HL-60 (cell line): ENCODE measurements at places on chromosomes 4 and X.
A peak's percentile ranks its signal among the peaks of the same experiment; 100 is the strongest.

- no peak for DNase-seq
These were observed 9.3 kb upstream of the SMIM20 start for GRCh38 chr4:25904748-25905082.

DNA sequence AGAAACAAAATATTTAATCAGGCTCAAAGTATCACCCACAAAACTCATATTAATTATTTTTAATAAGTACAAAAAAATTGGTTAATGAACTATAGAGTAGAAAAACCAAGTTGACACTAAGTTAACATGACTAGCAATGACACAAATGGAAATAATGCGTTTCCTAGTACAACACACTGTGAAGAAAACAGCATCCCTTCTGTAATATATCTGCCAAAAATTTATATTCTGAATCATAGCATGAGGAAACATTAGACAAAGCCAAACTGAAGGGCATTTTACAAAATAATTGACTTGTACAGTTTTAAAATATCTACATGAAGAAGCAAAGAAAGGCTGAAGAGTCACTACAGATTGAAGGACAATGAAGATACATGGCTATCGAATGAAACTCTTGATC is 477.6 kb upstream of the INTU start:
- no peak for DNase-seq

DNA sequence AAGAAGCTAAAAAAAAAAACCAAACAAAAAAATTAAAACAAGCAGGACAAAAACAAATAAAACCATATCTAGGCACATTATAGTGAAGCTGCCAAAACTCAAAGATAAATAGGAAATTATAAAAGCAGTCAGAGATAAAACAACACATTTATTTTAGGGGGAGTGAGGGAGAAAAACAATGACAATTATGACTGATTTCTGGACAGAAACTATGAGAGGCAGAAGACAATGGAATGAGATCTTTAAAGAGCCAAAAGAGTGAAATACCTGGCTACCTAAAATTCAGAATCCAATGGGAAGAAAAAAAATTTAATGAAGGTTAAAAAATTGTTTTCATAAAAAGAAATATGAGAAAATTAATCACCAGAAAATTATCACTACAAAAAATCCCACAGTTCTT is 33.4 kb downstream of the C4orf50 start:
- no peak for DNase-seq

DNA sequence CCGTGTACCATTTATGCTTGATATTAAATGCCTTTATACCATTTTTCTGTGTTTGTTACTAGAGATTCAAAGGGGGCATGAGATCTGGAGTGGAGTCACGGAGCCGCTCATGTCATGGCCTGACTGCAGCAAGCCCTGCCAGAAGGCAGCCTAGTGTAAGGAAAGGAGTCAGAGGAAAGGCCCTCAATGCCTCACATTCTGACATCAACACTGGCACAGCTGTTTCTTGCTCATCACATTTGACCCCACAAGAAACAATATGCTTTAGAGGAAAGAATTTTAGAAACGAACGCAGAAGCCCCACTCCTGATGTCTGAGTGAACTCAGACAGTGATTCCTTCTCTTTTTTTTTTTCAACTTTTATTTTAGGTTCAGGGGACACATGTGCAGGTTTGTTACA is 322.4 kb upstream of the CPEB2 start:
- DNase-seq, result no peak

GRCh38 chrX:7062276-7062675 is 85.2 kb upstream of the STS start:
- DNase-seq, result no peak

DNA sequence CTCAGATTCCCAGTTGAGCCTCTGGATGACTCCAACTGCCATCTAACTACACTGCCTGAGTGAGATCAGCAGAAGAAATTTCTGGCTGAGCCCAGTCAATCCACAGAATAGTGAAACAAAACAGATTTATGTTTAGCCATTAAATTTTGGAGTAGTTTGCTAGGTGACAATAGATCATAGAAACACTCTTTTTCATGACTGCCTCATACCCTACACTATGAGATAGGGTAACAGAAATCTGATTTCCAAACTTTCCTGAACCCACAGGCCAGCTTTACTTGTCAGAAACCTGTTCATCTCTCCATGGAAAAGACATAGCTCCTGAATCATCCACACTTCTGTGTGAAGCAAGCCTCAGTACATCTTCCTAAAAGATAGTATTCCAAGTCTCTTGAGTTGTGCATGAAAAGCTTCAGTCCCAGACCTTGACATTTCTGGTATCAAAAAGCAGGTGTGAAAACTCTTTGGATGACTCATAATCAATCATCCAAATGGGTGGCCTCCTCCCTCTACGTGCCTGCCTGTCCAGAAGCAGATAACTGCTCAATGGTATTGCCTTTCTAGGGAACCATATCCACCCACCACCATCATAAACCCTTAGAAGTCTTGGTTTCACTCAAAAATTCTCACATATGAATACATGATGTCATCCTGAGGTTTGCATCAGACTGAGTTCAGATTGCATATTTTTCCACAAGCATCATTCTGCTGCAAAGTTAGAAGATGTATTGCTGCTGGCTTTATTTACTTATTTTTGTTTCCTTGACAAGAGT is 47.5 kb upstream of the RAP2C start:
- DNase-seq, result no peak

DNA sequence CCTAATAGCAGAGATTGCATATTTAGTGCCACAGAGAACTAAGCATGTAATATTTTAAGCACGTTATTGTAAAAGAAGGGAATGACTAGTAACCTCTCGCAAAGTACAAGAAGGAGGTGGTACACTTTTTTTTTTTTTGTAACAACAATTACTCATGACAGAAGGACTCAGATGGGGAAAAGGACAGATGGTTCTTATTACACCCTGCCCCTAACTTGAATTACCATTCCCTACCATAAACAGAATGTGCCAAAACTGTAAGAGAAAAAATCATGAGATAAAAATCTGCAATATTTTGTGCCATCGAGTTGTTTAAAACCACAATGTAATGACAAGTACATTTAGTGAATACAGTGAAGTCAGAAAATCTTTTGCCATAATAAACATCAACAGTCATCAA is 33.0 kb upstream of the RAPGEF2 start:
- DNase-seq, result no peak

GRCh38 chr4:5750052-5750945 is 39.3 kb downstream of the EVC start:
- no peak for DNase-seq

GRCh38 chr4:127188847-127189246 is 443.9 kb upstream of the INTU start:
- no peak for DNase-seq

- no peak for DNase-seq
These were observed 45.8 kb upstream of the CLCN4 start for GRCh38 chrX:10110984-10111363.

DNA sequence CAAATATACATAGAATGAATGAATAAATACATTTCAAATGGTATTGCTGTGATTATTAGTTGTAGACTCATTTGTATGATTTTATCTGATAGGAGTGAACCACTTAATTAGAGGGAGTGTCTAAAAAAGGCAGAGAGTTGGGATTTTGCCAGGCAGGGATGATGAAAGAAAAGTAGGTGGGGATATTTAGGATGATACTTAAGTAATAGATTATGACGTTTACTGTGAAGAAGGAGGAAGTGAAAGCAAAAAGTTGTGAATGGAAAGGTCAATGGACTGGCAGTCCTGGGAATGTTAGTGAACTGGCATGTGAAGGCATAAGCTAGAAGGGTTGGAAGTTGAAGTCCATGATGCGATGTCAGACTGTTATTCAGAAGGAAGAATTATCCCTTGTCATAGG is 917.1 kb downstream of the RAPGEF2 start:
- no peak for DNase-seq

DNA sequence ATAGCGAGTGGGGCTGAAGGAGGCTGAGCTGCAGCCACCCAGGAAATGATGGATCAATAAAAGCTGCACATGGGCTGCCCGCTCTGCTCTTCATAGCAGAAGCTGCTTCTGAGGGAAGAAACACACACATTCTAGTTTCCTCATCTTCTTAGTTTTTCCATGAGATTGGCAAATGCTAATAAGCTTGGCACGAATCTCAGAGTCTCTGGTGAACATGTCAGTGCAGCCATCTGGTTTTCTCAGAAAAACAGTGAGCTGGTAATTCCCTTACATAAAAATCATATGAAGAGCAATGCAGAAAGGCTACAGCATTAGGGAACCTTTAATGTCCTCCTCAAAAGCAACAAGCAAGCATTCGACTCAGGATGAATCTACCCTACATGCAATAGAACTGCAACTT is 69.9 kb downstream of the GATB start:
- no peak for DNase-seq

DNA sequence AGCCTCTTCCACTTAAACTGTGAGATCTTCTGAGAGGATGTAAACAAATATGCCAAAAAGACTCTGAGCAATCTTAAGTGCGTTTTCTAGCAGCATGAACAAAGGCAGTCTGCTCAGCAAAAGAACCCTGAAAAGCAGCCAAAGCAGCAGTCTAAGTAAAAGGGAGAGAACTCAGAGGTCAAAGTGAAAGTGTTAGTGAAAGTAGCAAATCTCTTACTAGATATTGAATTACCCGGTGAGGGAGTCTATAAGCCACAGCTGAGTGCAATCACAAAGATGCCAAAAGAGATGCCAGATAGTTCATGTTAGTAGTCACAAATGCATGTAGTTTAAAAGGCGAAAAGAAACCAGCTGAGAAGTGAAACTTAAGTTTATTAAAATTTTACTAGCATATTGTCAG is 7.9 kb upstream of the GNRHR start:
- no peak for DNase-seq

DNA sequence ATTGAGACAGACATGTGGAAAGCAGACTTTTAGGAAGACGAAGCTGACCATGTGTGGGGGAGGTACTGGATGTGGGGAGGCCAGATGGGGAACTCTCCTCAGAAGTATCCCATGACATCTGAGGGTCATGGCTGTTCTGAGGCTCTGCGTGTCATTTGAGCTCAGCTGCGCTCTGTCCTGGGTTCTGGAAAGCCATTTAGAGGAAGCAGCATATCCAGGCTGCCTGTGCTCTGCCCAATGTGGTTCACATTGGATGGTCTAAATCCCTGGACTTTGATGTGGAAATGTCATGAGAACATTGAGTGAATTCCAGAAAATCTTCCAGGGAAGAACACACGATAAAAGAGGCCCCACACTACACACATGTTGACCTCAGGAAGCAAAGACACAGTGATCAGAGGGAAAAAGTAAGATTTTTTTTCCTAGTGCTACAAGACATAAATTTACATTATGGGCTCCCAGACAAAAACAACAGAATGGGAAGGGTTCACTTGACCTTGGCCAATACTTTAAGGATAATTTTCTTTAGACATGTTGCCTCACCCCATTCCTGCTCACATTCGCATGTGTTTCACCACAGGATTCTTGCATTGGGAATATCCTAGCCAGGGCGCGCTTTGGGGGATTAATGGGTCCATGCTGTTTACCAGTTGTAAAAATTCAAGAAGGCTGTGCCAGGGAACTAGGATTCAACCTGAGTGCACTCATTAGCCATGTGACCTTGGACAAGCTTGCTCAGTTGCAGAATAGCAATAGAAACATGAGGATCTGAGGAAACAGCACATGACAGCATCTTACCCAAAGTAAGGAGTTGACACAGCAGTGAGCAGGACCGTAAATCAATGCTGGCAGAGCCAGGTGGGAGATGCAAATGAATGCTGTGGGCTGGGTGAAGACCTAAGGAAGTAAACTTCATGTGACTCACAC is 73.2 kb upstream of the C1QTNF7 start:
- no peak for DNase-seq

DNA sequence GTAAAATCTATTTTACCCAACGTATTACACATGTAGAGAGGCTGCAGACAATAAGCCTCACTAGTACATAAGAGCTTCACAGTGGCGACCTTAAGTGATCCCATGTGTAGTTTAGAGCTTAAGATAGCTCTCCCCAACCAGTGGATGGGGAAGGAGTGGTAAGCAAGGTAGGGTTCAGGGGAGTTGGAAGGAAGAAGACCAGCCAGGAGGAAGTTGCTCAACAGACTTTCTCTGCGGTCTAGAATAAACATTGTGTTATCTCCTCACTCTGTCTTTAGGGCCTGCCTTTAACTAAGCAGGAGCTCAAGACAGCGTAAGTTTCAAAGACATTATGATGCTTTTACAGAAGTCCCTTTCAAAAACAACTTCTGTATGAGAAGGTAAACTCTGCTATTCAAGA is 16.8 kb downstream of the MEPE start:
- DNase-seq, result peak; percentile 76

DNA sequence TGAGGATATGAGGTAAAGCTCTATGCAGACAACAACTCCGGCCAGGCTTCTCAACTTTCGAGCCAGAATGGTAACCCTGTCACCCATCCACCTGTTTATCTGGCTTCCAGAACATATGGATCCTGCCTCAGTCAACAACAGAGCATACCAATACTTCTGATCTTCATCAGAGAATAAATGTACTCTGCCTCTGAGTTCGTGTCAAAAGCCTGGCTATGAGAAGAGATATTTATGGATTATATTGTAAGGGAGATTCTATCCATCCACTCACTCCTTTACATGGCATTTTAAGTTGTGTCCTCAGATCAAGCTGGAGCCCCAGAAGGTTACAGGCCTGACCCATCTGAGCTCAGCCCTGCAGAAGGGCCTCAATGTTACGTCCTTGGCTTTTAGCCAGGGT is 9.8 kb upstream of the FOXO4 start:
- DNase-seq, result no peak

GRCh38 chr4:3168029-3168428 is 80.9 kb upstream of the MSANTD1 start:
- no peak for DNase-seq

DNA sequence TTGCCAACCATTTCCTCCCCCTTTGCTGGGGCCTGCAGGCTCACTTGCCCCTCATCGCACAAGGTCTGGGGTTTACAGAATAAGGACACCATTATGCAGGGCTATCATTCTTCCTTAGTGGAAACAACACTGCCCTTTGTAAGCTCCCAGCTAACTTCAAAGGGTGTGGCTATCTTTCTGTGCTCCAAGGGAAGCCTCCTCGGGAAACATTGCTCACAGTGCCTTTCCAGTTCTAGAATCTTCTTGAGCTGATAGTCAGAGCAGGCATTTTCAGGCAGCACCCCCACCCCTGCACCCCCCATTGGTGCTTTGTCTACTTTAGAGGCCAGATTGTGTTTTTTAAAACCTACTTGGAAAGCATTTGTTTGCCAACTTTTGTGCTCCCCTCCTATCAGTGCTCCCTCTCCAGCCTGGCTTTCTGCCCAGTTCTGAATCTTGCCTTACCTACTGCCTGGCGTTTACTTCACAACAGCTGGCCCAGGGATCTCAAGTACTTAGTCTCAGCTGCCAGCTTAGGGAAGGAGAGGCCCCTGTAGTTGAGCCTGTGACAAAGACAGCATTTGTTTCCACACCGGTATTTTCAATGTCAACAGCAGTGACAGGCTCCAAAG is 53.5 kb downstream of the PLAC1 start:
- no peak for DNase-seq

- no peak for DNase-seq
These were observed 148.7 kb downstream of the FGF16 start for GRCh38 chrX:77595848-77596247.

GRCh38 chr4:166482758-166483157 is 609.7 kb downstream of the TLL1 start:
- DNase-seq, result no peak

- DNase-seq, result no peak
These were observed 198.3 kb downstream of the NSUN7 start for GRCh38 chr4:40948014-40948413.
